ENCODE measurements at places on chromosomes 4 and X.

GRCh38 chrX:38103857-38104812 lies 97.8 kb downstream of the SYTL5 start:
- H3K4me3 ChIP-seq, result no peak overlapping the region
- DNase-seq, result no peak
- H3K27ac ChIP-seq, result no peak overlapping the region
- H3K4me1 ChIP-seq, result no peaks in the 10 kb centered on the region
- H3K36me3 ChIP-seq, result no peaks in the 10 kb centered on the region
- no peaks in the 10 kb centered on the region for H3K27me3 ChIP-seq

GRCh38 chrX:44020693-44021092 lies 47.5 kb upstream of the NDP start:
- H3K27me3 ChIP-seq, result no peaks in the 10 kb centered on the region
- H3K4me3 ChIP-seq, result no peak overlapping the region
- DNase-seq, result no peak
- H3K36me3 ChIP-seq, result no peaks in the 10 kb centered on the region

DNA sequence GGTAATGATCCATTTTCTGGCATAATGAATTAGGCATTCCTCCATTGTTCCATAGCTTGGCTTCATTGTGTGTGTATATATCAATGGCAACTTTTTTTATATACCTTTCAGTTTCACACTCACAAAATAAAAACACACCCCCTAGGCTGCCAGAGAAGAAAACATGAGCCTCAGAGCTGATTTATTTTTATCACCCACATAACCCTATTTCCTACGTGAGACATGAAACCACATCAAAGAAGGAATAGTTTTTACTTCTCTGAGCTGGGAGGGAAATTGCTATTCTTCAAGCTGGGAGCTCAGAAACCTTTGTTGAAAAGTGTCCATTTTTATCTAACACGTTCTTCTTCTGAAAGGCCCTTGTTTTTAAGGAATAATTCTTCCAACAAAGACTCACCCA lies 126.7 kb upstream of the RAI2 start:
- no peaks in the 10 kb centered on the region for H3K4me1 ChIP-seq
- DNase-seq, result no peak
- H3K36me3 ChIP-seq, result no peaks in the 10 kb centered on the region
- H3K27ac ChIP-seq, result no peak overlapping the region
- no peaks in the 10 kb centered on the region for H3K27me3 ChIP-seq

DNA sequence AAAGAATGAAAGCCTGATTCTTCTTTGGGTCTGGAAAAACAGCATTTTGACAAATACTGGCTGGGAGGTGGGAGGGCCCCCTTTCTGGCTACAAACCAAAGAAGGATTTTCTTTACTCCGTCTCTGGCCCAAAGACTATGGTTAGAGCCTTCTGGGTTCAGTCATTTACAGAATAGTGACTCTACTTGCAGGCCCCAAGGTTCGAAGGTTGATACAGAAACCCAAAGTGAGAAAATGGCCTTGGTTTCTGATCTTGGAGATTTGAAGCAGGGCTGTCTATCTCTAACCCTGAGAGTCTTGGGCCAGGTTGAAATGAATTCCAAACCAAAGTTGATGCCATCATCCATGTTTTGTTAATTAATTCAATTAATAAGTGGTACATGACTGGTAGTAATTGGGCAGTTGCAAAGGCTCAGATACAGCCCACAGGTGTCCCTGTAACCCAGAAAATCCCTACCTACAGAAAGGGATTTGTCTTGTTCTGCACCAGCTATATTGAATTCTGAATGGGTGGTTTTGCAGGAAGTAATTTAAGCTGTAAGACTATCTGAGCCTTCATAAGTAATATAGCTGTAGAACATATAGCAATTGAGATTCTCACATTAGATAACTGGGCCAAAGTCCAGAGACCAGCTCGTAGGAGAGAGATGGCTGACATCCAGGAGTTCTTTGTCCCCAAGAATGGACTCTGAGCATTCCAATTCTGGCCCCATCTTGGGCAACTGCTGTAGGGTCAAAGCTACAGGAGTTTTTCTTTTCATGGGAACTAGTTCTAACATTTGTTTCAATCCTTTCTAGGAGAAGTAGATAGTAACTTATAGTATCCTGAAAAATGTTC lies 34.5 kb downstream of the CHRNA9 start:
- no peak overlapping the region for H3K27ac ChIP-seq
- DNase-seq, result no peak
- no peaks in the 10 kb centered on the region for H3K36me3 ChIP-seq
- no peaks in the 10 kb centered on the region for H3K27me3 ChIP-seq
- no peak overlapping the region for H3K4me3 ChIP-seq

DNA sequence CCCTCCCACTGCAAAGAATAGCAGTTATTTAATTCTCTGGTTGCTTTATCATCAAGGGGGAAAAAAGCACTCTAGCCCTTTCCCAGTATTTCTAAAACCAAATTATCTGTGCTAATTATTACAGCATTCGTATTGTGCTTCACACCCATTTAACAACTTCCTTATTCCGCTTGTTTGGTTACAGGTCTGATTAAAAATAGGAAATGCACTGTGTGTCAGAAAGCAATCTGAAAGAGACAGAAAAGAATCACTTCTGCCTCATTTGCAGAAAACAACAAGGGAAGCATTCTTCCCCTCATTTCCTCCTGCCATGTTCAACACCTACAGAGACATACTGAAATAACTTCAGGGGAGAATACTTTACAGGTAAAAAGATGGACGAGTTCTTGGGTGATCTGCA lies 114.9 kb upstream of the MAP3K15 start:
- H3K27me3 ChIP-seq, result peaks cover 8% of the 10 kb centered on the region
- H3K27ac ChIP-seq, result no peak overlapping the region
- DNase-seq, result no peak
